Choroid plexus epithelial cell (primary cell): ENCODE measurements at places on chromosomes 2 and 18.

- DNase-seq = no peak
These were observed 245.5 kb upstream of the COPS8 start for GRCh38 chr2:236840215-236840614.

GRCh38 chr2:226139759-226140158 lies 659.9 kb downstream of the IRS1 start:
- no peak for DNase-seq

- DNase-seq = no peak
These were observed 75.0 kb downstream of the TMEM247 start for GRCh38 chr2:46554397-46554796.

DNA sequence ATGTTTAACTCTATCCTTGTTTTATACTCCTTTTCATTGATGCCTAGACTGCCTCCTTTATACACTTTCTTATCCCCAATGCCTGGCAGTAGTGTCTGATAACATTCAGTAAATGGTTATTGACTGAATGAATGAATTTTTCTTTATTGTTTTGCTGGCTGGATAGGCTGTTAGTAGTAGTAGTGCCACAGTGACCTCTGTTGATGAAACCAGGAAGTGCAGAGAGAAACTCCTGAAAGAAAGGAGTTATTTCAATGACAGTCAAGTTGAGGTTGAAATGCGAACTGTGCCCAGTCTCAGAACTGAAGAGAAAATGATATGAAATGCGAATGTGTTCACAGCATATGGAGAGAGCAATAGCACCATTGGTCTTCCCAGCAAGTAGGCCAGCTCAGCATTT lies 26.8 kb upstream of the SLC9A2 start:
- DNase-seq = peak; percentile 48

GRCh38 chr2:103960951-103961350 lies 893.0 kb upstream of the POU3F3 start:
- DNase-seq = no peak

DNA sequence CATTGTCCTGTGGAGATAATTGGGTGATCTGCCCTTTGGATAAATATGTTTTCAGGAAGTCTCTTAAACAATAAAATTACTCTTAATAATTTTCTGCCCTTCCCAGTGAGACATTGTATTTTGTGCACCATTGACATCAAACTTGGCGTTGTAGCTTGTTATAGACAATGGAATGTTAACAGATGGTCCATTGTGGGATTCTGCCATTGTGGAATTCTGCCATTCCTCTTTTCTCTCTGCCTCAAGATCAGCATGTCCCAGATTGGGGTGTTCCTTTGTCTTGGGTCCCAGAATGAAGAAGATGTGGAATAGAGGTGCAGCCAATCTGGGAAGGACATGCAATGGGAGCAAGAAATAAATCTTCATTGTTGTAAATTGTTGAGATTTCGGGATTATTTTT lies 15.1 kb upstream of the LDAH start:
- DNase-seq = no peak

- peak; percentile 33 for DNase-seq
These were observed 79.4 kb downstream of the KCTD1 start for GRCh38 chr18:26468931-26469340.

GRCh38 chr2:204135752-204136151 lies 199.2 kb downstream of the ICOS start:
- no peak for DNase-seq

DNA sequence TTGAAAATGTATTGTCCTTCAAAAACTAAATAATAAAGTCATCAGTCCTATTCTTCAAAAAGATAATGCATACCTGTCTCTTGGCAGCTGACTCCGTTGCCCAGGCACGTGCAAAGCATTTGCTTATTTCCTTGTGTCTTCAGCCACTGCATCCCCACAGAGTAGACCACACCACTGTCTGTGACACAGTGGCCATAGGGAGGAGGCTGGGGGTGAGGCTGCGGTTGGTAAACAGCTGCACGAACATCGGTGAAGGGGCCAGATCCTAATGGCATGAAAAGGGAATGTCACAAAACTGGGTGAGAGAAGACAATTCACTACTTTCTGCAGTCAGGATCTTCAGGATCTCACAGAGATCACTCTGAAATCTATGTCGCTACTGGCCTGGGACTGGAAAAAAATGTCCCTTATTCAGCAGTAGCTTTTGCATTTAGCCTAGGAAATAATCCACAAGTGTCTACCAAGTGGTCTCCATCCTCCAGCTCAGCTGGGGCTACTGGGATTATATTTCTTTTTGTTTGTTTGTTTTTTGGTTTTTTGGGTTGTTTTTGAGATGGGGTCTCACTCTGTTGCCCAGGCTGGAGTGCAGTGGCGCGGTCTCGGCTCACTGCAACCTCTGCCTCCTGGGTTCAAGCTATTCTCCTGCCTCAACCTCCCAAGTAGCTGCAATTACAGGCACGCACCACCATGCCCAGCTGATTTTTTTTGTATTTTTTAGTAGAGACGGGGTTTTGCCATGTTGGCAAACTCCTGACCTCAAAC lies 10.7 kb downstream of the FN1 start:
- peak; percentile 85 for DNase-seq

GRCh38 chr2:155099784-155100183 lies 401.3 kb downstream of the KCNJ3 start:
- DNase-seq = peak; percentile 0

- peak; percentile 87 for DNase-seq
These were observed 14.3 kb downstream of the DSG2 start for GRCh38 chr18:31512203-31512764.
